Left cardiac atrium (tissue), 4 donors: ENCODE measurements at places on chromosomes 7 and 10. TPM values are rescaled to one million over a fixed set of nuclear protein-coding genes. Genes with fewer than 3 reads are reported as not detected.

The DGKB gene
- total RNA-seq: 1.9 TPM

The MEIG1 gene
- not detected for total RNA-seq

The SLC35G1 gene
- 6.3 TPM for total RNA-seq

The GPC2 gene
- total RNA-seq: 0.85 TPM

The KIFBP gene
- total RNA-seq: 36.1 TPM

The NANOS1 gene
- total RNA-seq: 3.3 TPM
